ENCODE measurements at places on chromosomes 13 and 19. TPM values are rescaled to one million over a fixed set of nuclear protein-coding genes. Genes with fewer than 3 reads are reported as not detected.

The MLNR gene
- not detected for total RNA-seq

The KLK1 gene
- 947 TPM for total RNA-seq

The PLIN5 gene
- total RNA-seq = 132 TPM

The ATP4A gene
- total RNA-seq = not detected

The CD70 gene
- total RNA-seq = not detected

The PLPP2 gene
- 75.8 TPM for total RNA-seq

The CAB39L gene
- total RNA-seq = 13.0 TPM

The IGFL1 gene
- total RNA-seq = not detected

The ONECUT3 gene
- 0.26 TPM for total RNA-seq

GRCh38 chr13:30753030-30753616, 17.8 kb downstream of the ALOX5AP start:
- no peak for DNase-seq

- DNase-seq = no peak
These were observed 1447.3 kb upstream of the MIR17HG start for GRCh38 chr13:89900104-89900765.

- no peak for DNase-seq
These were observed 6.2 kb downstream of the ZNF253 start for GRCh38 chr19:19871932-19872331.

DNA sequence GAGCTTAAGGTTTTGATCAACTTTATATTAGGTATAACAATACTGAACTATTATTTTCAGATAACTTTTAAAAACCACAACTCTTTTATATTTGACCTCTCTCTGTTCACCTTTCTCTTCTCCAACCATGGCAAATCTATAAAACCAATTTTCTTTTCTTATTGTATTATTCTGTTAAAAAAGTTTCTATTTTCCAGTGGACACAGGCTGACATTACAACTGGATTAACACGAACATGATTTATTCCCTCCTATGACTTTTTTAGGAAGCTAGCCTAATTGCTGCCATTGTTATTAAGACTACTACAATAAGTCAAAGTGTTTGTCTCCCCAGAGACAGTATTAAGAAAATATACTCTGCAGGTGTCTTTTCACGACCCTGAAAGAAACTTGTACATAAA, 2291.1 kb upstream of the PCDH20 start:
- no peak for DNase-seq

- no peak for DNase-seq
These were observed 2.7 kb downstream of the SLC27A1 start for GRCh38 chr19:17473041-17473440.

- DNase-seq = no peak
These were observed 31.9 kb downstream of the ZNF726 start for GRCh38 chr19:23946569-23946968.

DNA sequence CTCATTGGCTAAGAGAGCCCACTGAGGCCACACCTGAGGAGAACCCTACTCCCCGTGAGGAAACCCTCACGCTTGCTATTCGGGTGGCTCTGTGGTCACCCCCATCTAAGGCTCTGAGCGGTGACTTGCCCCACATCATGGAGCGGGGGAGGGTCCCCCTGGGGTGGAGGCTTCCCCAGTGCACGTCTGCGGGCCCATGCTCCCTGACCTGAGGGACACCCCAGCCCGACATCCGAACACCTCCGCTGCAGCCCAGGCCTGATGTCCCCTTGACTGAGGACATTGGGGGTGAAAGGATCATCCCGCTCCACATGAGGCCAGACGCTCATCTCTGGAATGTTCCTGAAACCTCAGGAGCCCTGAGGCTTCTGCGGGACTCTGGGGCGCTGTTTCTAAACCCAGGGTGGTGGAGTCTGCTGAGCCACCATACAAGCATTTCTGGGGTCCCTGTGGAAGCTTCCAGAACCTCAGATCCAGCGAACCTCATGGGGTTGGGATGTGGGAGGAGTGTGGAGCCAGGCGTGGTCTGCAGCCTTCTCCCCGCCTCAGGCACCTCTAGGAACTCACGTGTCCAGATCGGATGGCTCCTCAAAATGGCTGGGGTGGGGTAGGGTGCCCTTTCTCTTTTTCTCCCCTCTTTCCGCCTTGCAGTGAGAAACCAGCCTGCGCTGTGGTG, 19.9 kb downstream of the TMED1 start:
- DNase-seq = no peak

- DNase-seq = peak; percentile 39
These were observed at the start of gene ALOX5AP for GRCh38 chr13:30735025-30735871. TSS of gene ALOX5AP (plus strand) at chr13:30735543. CDS start at chr13:30735606, 63 bp downstream.

DNA sequence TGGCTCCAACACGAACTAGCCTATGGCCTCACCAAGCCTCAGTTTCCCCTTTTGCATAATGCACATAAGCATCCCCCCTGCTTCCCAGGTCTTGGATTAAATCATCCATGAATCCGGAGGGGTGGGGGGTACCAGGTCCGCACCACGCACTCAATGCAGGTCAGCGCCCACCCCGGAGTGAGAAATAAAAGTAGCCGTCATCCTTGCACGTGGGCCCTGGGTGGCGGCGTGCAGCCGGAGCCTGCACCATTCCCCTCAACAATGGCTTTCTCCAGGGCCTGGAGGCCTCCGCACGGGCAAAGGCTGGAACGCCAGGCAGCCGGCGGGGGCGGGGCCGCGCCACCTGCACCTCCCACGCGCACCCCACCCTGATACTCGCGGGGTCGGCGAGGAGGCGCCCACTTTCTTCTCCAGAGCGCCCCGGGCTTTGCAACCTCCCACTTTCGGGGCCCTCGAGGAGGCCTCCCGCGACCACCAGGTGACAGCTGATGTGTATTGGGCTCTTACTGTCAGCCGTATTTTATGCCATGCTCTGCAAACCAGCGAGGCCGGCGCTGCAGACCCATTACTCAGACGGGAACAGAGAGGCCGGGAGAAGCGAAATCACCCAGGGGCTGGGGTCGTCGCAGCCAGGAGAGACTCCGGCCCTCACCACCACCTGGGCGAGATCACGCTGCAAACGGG, 767 bp upstream of the GADD45B start:
- peak; percentile 61 for DNase-seq

DNA sequence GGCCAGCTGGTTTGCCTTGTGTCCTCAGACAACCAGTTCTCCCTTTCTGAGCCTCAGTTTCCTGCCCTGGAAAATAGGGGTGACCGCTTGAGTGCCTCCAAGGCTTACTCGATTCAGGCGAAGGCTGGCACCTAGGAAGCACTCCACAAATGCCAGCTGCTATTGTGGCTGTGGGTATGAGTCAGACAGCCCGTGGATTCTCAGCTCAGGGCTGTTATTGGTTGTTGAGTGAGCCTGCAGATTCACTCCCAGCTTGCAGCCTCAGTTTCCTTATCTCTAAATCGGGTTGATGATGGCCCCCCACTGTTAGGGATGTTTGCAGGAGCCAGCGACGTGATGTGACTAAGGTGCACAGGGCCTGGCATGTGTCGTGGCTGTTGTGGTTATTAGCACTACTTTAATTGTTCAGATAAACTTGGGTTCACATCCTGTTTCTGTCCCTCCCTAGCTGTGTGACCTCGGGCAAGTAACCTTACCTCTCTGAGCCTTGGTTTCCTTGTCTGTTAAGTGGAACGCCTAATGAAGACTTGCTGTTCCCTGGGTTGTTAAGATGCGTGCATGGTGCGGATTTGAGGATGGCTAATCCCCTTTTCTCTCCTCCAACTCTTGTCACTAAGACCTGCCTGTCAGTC, 2.4 kb downstream of the MARK4 start:
- no peak for DNase-seq

- DNase-seq = peak; percentile 31
These were observed at the start of gene GNA15 for GRCh38 chr19:3135961-3136683. TSS of gene GNA15 (plus strand) at chr19:3136033. CDS start at chr19:3136451, 418 bp downstream.

DNA sequence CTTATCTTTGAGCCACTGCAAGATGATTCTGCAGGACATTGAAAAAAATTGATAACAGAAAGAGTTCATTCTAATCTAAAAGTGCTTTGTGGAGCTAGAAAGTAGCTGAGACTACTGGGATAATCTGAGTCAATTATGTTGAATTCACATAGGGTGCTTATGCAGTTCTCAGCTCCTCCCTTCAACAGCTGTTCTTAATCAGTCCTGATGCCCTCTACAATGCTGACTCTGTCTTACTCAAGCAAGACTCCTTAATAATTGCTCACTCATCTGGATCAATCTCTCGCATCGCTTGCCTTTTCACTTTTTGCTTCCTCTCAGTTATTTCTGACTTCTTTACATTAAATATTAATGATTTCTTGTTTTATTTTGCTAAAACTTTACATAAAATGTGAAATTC, 182.1 kb downstream of the PCDH17 start:
- DNase-seq = no peak

DNA sequence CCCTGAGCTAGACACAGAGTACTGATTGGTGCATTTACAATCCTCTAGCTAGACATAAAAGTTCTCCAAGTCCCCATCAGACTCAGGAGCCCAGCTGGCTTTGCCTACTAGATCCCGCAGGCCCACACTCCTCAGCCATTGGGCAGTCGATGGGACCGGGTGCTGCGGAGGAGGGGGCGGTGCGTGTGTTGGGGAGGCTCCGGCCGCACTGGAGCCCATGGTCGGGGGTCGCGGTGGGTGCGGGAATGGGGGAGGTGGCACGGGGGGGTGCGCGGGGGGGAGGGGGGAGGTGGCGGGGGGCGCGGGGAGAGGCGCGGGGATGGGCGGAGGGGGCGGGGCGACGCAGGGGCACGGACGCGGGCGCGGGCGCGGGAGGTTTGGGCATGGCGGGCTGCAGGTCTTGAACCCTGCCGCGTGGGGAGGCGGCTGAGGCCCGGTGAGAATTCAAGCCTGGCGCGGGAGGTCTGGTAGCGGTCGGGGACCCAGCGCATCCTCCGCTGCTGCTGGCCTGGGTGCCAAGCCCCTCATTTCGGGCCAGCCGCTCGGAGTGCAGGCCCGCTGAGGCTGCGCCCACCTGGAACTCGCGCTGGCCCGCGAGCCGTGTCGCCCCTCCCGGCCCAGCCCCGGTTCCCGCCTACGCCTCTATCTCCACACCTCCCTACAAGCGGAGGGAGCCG, 674.1 kb downstream of the SLITRK5 start:
- DNase-seq = no peak

DNA sequence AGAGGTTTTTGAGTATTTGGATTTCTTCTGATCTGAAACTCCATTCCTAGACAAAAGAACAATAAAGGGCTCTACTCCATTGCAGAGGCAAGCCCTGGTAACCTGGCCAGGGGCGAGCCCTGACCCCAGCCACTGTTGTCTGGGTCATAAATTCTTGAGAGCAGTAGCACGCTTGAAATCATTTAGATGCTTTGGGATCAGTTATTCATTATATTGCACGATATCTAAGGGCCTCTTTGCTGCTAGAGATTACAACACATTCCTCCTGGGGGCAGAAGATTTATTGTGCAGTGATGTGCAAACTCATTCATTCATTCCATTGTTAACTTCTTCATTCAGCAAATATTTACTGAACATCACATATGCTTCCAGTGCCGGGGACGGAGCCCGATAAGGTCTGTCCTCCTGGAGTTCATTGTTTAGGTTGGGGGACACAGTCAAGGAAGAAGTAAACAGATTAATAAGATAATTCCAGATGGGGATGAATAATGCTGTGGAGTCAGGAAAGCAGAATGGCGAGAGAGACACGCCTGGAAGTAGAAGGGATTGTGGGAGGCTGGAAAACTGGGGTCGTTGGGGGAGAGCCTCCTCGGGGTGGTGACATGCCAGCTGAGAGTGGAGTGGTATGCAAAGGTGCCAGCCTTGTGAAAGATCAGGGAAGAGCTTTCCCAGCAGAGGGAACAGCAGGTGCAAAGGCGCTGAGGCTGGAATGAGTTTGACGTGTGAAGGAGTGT, 34.9 kb downstream of the SIPA1L3 start:
- no peak for DNase-seq

DNA sequence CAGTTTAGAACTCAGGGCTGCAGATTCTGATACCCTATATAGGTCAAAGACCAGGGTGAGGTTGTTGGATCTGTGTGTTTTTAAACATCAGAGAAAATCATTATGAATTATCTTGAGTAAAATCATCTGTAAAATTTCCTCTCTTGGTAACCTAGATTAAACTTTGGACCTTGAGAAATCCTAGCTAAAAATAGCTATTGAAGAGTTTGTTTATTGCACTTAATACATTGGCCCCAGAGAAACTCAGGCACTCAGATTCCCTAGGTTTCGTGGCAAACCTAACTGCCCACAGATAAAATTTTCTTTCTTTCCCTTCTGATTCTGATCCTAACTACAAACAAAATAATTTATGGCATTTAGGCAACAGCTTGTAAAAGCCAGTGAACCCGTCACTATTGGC, 102.3 kb downstream of the GPC6 start:
- no peak for DNase-seq

DNA sequence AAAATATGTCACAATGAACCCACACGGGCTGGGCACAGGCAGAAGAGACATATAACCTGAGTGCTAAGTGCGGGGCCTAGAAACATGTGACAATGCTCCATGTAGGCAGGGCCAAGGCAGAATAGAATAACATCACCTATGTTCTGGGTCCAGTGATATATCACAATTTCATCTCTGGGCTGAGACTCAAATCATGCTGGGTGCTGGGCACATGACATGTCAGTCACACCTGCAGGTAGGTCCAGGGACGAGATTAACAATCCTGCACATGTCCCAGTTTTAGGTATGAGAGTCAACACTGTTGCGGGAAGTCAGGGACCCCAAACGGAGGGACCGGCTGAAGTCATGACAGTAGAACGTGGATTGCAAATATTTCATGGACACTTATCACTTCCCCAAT, 50.3 kb downstream of the ZNF99 start:
- no peak for DNase-seq

- DNase-seq = no peak
These were observed 2.2 kb downstream of the FLT3LG start for GRCh38 chr19:49475995-49476880.

GRCh38 chr19:33427801-33428626, 54.5 kb downstream of the CEBPG start:
- peak; percentile 6 for DNase-seq

- no peak for DNase-seq
These were observed 12.9 kb upstream of the SLC25A41 start for GRCh38 chr19:6446452-6446851.

DNA sequence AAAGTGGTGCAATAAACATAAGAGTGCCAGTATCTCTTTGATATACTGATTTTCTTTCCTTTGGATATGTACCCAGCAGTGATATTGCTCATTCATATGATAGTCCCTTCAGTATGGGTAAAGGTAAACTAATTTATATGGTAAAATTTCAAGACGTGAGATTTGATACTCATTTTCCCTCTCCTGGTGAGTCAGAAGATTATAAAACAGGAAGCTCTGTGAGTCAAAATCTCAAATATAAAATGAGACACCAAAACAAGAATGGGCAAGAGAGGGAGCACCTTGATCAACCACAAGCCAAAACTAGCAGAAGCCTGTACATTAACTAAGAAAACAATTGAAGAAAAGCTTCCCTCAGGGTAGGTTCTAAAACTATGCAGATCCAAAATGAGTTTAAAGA, 216.3 kb downstream of the SLITRK6 start:
- no peak for DNase-seq

DNA sequence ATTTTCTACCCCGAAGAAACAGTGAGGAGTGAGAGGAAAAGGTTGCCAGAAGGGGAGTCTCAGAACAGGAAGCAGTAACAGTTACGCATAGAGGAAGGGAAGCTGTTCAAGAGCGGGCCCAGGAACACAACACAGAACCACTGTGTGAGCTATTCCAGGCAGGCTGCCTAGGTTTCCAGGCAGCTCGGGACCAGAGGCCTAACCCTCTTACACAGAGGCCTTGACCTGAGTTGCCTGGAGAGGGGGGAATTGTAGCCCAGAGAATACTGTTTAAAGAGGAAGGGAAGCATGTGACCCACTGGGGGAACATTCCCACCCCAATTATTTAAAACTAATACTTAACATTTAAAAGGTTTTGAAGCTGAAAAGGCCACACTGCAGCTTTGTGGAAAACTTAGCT, 93.3 kb upstream of the ZNF98 start:
- no peak for DNase-seq

Data from body of pancreas (tissue), 4 donors.